Activated naive CD4-positive, alpha-beta T cell (primary cell): ENCODE measurements at places on chromosomes 2 and 18.

DNA sequence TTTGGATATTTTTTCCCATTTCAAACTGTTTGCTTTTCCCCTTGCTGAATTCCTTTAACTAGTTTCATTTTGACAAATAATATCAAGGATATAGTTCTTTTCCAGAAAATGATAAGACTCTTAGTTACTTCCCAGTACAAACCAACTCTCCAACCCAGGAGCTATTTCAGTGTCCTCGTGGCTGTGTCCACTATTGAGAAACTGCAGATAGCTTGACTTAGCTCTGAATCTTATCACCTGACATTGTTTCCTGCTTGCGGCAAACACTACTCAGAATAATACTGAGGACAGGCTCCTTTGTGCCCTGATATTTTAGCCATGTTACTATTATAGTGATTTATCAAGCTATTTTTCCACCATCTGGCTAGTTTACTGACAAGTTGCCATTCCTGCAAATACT is 74.6 kb downstream of the KLF7 start:
- no peak for DNase-seq

- DNase-seq = no peak
Measured at GRCh38 chr2:240478346-240479110, 43.1 kb downstream of the GPC1 start.

GRCh38 chr2:45000341-45000901 is 8.8 kb downstream of the SIX2 start:
- DNase-seq = no peak

GRCh38 chr18:23765931-23766330 is 76.7 kb downstream of the LAMA3 start:
- no peak for DNase-seq

- no peak for DNase-seq
Measured at GRCh38 chr2:226869371-226869770, 33.5 kb downstream of the RHBDD1 start.

- DNase-seq = no peak
Measured at GRCh38 chr2:170815311-170815710, 1.4 kb upstream of the GAD1 start.

DNA sequence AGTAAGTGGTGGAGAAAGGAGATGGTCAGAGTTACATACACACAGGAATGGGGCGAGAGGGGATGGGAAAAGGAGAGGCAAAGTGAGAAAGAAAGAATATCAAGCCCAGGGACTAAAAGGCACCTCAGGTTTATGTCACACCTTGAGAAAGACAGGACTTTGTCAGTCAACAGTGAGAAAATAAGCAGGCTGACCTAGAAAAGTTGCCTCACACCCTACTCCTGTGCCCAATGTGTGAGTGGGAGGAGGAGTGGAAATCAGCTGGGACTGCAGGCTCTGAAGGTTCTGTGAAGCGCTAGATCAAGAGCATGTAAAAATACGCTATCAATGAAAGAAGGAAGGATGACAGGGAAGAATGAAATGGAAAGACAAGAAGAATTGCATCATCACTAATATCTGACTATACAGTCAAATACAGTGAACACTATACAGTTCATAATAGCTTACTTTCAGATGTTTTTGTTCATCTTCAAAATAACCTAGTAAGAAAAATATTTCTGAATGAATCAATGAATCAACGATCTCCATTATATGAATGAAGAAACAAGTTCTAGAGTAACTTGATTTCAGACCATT is 10.7 kb downstream of the VPS54 start:
- DNase-seq = no peak

GRCh38 chr2:32271063-32271462 is 6.4 kb upstream of the NLRC4 start:
- DNase-seq = no peak
